Right lobe of liver (tissue), 6 donors: ENCODE measurements at places on chromosomes 13 and 19. TPM values are rescaled to one million over a fixed set of nuclear protein-coding genes. Genes with fewer than 3 reads are reported as not detected.

Gene DEDD2
- 8.1 TPM for total RNA-seq

Gene RNF17
- total RNA-seq, result not detected

Gene GAS6
- total RNA-seq, result 48.5 TPM

Gene LILRA2
- 1.7 TPM for total RNA-seq

Gene CEACAM4
- total RNA-seq, result 0.31 TPM

Gene MBD3L3
- total RNA-seq, result not detected

Gene ZNF266
- 4.7 TPM for total RNA-seq

Gene OSCAR
- 0.53 TPM for total RNA-seq

Gene CYP2A7
- total RNA-seq, result 2,068 TPM

Gene SIGLEC9
- total RNA-seq, result 4.3 TPM

Gene CDC16
- total RNA-seq, result 28.4 TPM

Gene CALR3
- not detected for total RNA-seq

Gene CD209
- total RNA-seq, result 0.87 TPM

Gene ONECUT3
- not detected for total RNA-seq

Gene FAM83E
- total RNA-seq, result 0.37 TPM

Gene PLPPR3
- not detected for total RNA-seq

Gene LSM4
- 37.6 TPM for total RNA-seq

Gene SHC2
- total RNA-seq, result 63.3 TPM

Gene DMKN
- 1.2 TPM for total RNA-seq

Gene ATP1A3
- not detected for total RNA-seq

Gene UPF1
- total RNA-seq, result 41.5 TPM

Gene TRPC4
- total RNA-seq, result 0.43 TPM

Gene KLC3
- not detected for total RNA-seq

Gene TMEM86B
- 12.2 TPM for total RNA-seq

Gene TEX26
- not detected for total RNA-seq

Gene SYDE1
- 4.9 TPM for total RNA-seq

Gene ZNF573
- 3.3 TPM for total RNA-seq

Gene ATP4B
- total RNA-seq, result not detected

Gene PDE4C
- 0.70 TPM for total RNA-seq

Gene TMPRSS9
- total RNA-seq, result 5.9 TPM

Gene FAM32A
- 57.6 TPM for total RNA-seq

Gene OR10H3
- total RNA-seq, result not detected

Gene ZNF878
- total RNA-seq, result 0.32 TPM

Gene MICOS13
- total RNA-seq, result 33.7 TPM

Gene KIR2DL4
- not detected for total RNA-seq

Gene ZSWIM4
- 2.9 TPM for total RNA-seq

Gene PRTN3
- total RNA-seq, result 2.3 TPM

Gene TNFAIP8L1
- 23.1 TPM for total RNA-seq

Gene VWA8
- 25.9 TPM for total RNA-seq

Gene CYP4F8
- total RNA-seq, result not detected

Gene ETV2
- 0.38 TPM for total RNA-seq

Gene TNNT1
- total RNA-seq, result 1.4 TPM

Gene RPL18A
- total RNA-seq, result 469 TPM

Gene CILP2
- total RNA-seq, result 0.25 TPM

Gene KLK5
- not detected for total RNA-seq

Gene NOVA2
- 0.87 TPM for total RNA-seq

Gene MEF2B
- total RNA-seq, result 1.3 TPM

Gene PLK5
- total RNA-seq, result not detected
